HS-27A (cell line): ENCODE measurements at places on chromosomes 3 and 15.

GRCh38 chr15:51186181-51186705 lies 91.5 kb upstream of the TNFAIP8L3 start:
- DNase-seq, result no peak

GRCh38 chr15:79042213-79042928 lies 48.2 kb downstream of the RASGRF1 start:
- no peak for DNase-seq

- DNase-seq, result no peak
Observed at GRCh38 chr3:103410231-103410630, 975.4 kb downstream of the ZPLD1 start.

DNA sequence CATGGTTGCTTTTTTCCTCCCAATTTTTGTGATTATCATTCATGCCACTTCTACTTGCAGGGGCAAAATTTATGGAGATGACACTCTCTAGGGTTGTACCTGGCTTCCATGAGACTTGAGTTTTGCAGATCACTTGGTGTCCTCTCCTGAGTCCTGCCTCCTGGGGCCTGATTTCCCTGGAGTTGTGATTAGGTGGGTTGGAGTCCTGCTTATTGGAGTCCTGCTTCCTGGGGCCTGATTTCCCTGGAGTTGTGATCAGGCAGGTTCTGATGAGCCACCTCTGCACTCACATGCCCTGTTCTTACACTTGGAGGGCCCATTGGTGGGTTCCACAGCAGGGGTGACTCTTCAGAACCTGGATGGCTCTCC lies 102.0 kb downstream of the PDCD6IP start:
- no peak for DNase-seq

GRCh38 chr3:16448639-16449070 lies 64.8 kb downstream of the RFTN1 start:
- peak; percentile 85 for DNase-seq

GRCh38 chr3:59499000-59499399 lies 449.2 kb upstream of the CFAP20DC start:
- no peak for DNase-seq

DNA sequence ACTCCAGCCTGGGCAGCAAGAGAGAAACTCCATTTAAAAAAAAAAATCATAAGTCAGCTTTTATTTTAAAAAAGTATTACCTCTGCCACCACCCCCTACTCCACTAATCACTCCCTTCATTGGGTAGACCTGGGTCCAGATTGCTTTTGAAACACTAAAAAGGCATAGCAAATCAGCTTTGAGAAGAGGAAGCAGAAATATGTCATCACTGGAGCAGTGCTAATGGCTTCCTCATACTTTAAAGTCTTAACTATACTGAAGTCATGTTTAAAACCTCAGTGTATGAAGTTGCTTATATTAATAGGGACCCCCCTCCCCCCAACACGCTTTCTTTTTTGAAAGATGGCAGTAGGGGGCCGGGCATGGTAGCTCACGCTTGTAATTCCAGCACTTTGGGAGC lies 1.0 kb upstream of the HTR3D start:
- DNase-seq, result no peak

DNA sequence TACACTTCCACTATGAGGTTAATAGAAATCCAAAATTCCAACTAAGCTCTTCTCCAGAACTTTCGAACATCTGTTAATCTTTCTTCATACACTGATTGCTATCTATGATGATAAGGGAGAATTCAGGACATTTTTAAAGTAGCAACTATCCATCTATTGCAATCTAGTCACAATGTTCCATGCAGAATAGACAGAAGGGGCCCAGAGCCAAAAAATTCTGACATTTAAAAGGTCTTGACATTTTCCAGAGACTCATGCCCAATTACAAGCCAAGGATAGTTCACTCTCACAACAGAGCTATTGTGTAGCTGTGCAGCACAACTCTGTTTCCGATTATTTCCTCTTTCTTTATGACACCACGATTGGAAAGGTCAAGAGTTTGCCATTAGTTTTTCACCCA lies 999.7 kb upstream of the ALCAM start:
- no peak for DNase-seq

DNA sequence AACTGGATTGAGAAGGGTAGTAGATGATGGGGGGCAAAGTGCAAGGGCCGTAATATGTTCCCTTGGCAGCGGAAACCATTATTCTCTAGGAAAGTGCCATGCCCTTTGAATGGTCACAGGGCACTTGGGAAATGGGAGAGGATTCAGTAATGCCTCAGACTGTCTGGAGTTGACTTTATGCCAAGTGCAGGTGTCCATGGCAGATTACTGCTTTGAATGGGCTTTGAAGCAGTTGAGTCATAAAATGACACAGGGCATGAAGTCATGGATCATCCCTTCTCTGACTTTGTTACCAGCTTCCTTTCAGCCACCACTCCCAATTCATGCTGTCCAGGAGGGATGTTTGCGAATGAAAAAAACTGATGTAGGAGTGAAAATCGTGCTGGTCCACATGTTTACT lies 20.1 kb downstream of the AADACL2 start:
- no peak for DNase-seq

GRCh38 chr3:128011140-128011539 lies 41.1 kb upstream of the SEC61A1 start:
- no peak for DNase-seq

GRCh38 chr3:16482194-16482769 lies 31.2 kb downstream of the RFTN1 start:
- no peak for DNase-seq

- no peak for DNase-seq
Observed at GRCh38 chr15:72220687-72221086, 10.3 kb downstream of the PKM start.

- DNase-seq, result no peak
Observed at GRCh38 chr3:65893631-65894030, 145.1 kb downstream of the MAGI1 start.

- DNase-seq, result no peak
Observed at GRCh38 chr3:184832044-184832443, 20.1 kb downstream of the VPS8 start.

- no peak for DNase-seq
Observed at GRCh38 chr3:60417576-60417975, 833.7 kb downstream of the FHIT start.

GRCh38 chr3:87350367-87351199 lies 74.2 kb upstream of the POU1F1 start:
- DNase-seq, result no peak

DNA sequence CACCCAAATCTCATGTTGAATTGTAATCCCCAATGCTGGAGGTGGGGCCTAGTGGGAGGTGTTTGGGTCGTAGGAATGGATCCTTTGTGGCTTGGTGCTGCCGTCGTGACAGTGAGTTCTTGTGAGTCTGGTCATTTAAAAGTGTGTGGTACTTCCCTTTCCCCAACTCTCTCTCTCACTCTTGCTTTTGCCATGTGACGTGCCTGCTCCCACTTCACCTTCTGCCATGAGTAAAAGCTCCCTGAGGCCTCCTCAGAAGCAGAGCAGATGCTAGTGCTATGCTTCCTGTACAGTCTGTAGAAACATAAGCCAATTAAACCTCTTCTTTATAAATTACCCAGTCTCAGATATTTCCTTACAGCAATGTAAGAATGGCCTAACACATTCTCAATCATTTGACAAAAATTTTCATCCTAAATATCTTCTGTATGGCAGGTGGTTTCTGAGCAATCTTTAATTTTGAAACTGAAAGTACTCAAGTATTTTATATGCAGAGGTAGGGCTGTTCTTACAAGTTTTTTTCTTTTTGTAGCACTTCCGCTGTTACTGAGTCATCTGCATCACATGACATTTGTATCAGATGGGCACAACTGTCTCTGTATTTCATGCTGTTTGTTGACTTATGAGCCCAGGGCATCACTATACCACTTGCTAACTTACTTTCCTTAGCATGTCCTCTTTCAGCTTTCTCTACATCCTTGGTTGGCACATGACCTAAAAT lies 8.8 kb downstream of the RPL39L start:
- no peak for DNase-seq

- no peak for DNase-seq
Observed at GRCh38 chr3:54042259-54042823, 80.0 kb upstream of the CACNA2D3 start.

DNA sequence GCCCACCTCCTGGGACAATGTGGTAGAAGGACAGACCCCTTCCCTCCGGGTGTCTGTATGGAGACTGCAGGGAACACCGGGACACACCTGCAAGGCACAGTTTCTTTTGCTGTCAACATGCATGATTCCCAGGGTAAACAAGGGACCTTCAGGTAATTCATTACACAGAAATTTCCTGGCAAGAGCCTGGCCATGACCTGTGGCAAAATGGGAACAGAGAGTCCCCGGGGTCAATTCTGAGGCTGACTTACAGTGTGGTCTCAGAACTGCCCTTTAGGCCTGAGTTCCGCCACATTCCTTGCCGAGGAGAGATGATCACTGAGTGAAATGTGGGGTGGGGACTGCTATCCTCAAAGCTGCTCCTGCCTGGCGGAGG lies 6.3 kb downstream of the STARD5 start:
- no peak for DNase-seq

DNA sequence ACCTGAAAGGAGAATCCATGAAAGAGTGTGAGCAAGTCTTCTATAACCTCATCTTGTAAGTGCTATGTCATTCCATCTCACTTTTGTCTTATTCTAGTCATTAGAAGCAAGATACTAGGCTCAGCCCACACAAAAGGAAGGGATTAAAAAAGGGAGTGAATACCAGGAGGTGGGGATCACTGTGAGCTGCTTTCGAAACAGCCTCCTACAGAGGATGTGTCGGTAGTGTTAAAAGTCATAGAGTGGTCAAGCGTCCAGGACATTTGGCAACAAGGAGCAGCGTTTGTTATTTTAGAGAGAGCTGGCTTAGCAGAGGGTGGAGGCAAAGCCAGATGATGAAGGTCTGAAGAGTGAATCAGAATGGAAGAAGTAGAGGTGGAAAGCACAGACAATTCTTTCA lies 11.7 kb upstream of the ZNF148 start:
- no peak for DNase-seq

- no peak for DNase-seq
Observed at GRCh38 chr15:81950841-81951414, 94.9 kb downstream of the MEX3B start.

GRCh38 chr15:76253691-76254473 lies 57.4 kb downstream of the ETFA start:
- DNase-seq, result no peak

GRCh38 chr3:71456826-71457225 lies 126.7 kb downstream of the FOXP1 start:
- DNase-seq, result no peak

GRCh38 chr3:107524841-107525643 lies 2.3 kb downstream of the BBX start:
- DNase-seq, result peak; percentile 29

DNA sequence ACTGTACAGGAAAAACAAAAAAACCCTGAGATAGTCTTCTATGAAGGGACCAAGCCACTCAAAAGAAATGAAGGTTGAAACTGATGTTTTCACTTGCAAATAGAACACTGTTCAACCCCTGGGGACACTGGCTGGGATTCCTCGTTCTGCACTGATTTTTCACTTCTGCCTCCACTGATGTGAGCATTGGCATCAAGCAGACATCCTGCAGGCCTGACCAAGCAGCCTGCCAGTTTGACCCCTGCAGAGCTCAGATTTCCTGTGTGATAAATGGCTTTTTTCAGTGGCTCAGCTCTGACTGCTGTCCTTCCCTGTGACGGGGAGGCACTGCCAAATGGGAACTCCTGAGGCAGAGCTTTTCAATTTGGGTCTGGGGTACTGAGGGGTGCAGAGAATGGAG lies 50.0 kb downstream of the RASGRP1 start:
- DNase-seq, result no peak

DNA sequence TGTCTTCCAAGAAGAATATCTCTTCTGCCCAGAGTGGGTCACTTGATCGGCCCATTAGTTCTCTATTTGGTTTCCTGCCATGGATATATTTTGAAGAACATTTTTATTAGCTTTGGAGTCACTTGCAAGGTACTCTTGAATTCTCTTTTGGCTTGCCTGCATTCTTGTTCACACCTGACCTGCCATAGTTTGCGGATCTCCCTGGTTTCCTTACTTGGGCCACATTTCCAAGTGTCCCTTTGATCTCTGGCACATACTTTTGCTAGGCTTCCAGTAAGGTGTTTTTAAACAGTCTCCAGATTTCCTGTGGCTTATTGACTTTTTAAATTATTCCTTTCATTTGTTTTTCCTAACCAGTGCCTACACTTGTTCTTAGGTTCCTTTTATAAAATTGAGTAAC lies 488.5 kb upstream of the MDFIC2 start:
- DNase-seq, result no peak

GRCh38 chr3:114758831-114759699 lies 388.0 kb downstream of the ZBTB20 start:
- no peak for DNase-seq

- DNase-seq, result no peak
Observed at GRCh38 chr3:20811006-20811405, 625.0 kb upstream of the SGO1 start.

GRCh38 chr3:178422406-178422805 lies 113.8 kb upstream of the KCNMB2 start:
- no peak for DNase-seq

DNA sequence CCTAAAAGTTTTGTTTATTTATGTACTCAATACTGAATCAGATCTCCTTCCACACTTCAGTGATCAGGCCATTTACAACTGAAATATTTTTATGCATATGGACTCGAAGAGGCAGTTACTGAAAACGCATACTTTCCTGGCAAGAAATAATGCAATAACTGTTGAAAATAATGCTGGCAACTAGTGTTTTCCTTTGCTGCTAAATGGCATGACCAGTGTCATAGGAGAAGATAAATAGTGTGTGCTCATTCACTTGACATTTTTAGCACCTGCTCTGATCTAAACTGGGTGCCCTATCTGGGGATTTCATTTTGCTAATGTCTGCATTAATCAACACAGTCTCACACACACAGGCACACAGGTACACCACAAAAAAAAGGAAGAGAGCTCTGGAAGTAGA lies 695.2 kb downstream of the TUSC7 start:
- DNase-seq, result no peak

DNA sequence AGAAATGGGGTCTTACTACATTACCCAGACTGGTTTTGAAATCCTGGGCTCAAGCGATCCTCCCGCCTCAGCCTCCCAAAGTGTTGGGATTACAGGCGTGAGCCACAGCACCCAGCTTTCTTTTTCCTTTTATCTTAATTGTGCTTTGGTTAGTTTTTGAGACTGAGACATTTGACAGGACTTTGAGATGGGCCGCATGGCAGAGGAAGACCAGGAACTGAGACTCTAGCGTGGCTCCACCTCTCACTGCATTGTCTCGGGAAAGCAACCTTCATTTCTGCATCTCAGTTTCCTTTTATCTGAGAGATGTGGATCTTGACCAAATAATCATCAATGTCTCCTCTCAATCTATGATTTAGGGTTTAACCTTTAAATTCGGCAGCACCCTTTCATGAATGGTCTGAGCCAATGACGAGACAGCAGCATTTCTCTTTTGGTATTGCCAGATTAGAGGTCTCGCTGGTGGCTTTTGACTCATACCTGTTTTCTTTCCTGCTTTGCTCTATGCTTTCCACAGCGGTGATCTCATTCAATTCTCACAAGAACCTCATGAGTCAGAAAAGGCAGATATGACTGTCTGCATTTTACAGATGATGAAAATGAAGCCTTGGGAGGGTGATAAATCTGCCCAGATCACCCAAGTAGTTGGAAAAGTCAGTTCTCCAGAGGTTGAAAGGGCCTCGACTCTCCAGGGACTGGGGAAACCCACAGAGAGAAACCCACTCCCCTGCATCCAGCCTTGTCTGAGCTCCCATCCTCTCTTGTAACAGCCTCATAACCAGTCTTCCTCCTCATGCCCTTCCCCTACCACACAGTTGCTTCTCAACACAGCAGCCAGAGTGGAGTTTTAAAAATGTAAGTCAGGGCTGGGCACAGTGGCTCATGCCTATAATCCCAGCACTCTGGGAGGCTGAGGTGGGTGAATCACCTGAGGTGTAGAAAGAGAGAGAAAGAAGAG lies 84.8 kb upstream of the FOXB1 start:
- peak; percentile 15 for DNase-seq
